ENCODE measurements at places on chromosomes 1 and 21.

- DNase-seq = no peak
These were observed 484.2 kb upstream of the ADAMTS5 start for GRCh38 chr21:27451116-27451515.

GRCh38 chr1:55418208-55419000, 203.2 kb upstream of the USP24 start:
- DNase-seq = no peak

- no peak for DNase-seq
These were observed 1.3 kb upstream of the MTARC2 start for GRCh38 chr1:220746851-220747250.

GRCh38 chr21:16194788-16195537, 465.2 kb downstream of the USP25 start:
- DNase-seq = peak; percentile 6

DNA sequence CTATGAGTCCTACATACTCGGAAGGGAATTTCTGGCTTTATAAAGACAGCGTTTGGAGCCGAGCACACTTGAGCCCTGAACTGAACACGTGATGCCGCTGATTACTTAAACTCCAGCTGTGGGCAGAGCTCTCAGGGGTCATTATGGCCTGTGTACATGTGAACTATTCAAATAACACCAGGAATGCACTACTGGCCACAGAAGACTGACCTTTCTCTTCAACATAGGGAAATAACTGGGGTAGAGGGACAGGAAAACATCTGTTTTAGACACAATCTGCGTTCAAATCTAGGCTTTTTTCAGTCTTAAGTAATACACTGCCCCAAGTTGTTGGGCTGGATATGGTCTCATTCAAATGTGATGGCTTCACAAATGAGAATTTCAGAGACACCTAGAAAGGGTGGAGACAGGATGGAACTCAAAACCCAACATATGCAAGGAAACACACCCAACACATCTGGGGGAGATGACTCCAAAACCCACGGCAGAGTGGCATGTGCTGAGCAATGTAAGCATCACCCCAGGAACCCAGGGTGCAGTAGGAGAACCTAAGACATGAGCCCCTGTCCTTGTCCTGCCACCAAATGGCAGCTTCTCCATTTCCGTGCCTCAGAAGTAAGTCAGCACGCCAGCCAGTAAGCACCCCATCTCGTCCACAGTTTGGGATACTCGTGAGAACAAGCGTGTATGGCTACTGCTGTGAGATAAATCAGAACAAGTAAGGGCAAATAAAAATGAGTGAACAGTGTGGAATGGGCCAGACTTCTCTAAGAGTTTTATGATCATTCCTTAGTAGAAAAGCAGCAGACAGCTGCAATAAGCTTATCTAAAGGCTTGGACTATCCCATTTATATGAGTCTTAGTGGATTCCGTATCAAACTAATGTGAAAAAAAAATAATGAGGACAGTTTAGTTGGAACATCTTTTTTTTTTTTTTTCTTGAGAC, 24.9 kb downstream of the NID1 start:
- DNase-seq = no peak

Measured in hematopoietic multipotent progenitor cell treated with erythropoietin and hydrocortisone succinate and interleukin-3 and kit ligand, for 17 days (in vitro differentiated cells).